ENCODE measurements at places on chromosomes 16 and 17.

DNA sequence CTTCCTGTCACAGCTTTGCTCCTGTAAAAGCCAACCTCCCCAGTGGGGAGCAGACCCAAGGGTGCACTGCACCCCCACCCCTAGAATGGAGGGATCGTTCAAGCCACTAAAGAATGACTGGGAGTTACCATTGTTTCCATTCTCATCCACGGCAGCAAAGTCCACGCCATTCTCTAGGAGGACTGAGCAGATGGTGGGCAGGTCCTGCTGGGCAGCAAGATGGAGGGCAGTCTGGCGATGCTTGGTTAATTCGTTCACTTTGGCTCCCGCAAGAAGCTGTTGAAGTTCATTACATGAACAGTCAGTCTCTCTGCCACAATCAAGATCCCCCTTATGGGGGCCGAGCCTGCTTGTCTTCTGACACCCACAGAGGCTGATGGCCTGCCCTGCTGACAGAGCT, 30.8 kb downstream of the CYB5D2 start:
- no peak for DNase-seq

GRCh38 chr16:47055136-47055885, 81.8 kb upstream of the DNAJA2 start:
- no peak for DNase-seq

DNA sequence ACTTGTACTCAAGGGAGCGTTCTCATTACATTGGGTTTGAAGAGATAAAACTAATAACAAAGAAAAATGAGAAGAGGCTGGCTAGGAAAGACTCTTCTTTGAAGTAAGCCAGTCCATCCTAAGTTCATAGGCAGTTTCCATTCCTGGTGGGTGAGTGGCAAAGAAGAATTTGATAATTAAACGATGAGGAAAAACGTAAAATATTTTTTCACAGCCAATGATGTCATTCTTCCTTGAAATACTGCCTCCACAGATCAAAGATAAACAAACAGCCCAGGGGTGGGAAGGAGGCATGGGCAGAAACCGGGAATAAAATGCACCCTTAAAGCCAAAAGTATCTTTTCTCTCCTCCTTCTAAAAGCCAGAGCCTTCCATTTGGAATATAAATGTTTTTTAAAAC, 346.6 kb downstream of the PMP22 start:
- DNase-seq, result no peak

GRCh38 chr16:81158964-81159363, 62.8 kb upstream of the GCSH start:
- no peak for DNase-seq

- peak; percentile 89 for DNase-seq
Observed at GRCh38 chr17:77444984-77445759, 304.4 kb downstream of the SEC14L1 start.

GRCh38 chr16:81715358-81716196, 63.5 kb upstream of the PLCG2 start:
- no peak for DNase-seq

GRCh38 chr17:67281743-67282142, 36.7 kb upstream of the HELZ start:
- DNase-seq, result no peak

- peak; percentile 52 for DNase-seq
Observed at GRCh38 chr16:10266809-10267208, 84.6 kb upstream of the GRIN2A start.

- no peak for DNase-seq
Observed at GRCh38 chr16:20720251-20720650, 21.4 kb downstream of the THUMPD1 start.

- DNase-seq, result peak; percentile 30
Observed at GRCh38 chr16:31333686-31334649, 21.0 kb upstream of the ITGAX start.

- no peak for DNase-seq
Observed at GRCh38 chr16:60771138-60771537, 1265.1 kb downstream of the CDH8 start.

DNA sequence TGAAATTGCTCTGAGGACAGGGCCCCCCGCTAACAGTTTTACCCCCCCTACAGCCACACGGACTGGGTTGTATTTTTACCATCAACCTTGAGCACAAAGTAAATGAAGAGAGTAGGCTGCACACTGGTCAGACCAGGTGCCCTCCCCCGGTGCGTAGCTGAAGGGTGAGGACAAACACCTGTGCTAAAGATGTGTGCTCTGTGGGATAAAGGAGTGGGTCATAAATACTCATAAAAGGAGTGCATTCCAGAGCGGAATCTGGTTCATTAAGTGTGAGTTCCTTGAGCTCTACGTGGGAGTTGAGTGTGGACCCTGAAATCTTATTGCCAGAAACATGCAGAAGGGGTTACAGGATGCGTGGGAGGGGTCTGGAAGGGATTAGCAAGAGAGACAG, 217.0 kb downstream of the CCDC182 start:
- DNase-seq, result no peak

DNA sequence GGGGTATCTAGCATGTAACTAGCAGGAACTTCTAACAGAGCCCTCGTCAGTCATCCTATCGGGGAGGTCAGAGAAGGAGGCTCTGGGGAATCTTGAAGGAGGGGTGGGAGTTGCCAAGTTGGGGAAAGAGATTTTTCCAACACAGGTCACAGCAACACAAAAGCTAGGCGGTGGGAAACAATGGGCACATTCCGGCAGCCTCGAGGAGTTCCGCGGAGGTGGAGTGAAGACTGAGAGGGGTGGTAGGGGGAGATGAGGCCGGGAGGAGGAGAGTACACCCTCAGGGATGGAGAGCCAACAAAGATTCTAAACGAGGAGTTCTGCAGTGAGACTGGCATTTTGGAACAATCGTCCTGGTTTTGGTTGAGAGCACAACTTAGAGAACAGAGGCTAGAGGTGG, 13.5 kb upstream of the CALB2 start:
- no peak for DNase-seq

- DNase-seq, result no peak
Observed at GRCh38 chr17:62101090-62101489, 36.0 kb upstream of the MED13 start.

DNA sequence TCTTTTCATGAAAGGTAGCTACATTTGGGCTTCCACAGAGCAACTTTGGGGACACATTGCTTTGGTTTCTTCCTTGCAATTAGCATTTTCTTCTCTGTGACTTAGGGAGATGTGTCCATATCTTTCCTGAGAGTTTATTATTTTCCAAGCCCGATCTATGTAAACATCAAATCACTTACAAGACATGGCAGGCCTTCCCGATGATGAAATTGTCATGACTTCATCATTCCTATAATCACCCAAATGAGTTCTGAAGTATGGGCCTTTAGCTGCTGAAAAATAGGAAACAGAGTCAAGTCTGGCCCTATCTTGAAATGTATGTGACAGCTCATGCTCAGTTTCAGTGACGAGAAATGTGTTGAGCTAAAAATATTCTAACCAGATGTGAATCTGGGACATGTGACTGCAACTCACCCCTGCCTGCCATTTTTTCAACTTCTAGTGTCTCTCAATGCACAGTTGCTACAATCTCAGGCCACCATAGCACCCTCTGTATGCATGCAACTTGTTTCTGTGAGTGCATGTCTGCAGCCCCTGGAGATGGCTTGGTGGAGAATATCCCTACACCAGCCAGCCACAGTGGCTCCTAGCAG, 199.6 kb upstream of the MAF start:
- no peak for DNase-seq

DNA sequence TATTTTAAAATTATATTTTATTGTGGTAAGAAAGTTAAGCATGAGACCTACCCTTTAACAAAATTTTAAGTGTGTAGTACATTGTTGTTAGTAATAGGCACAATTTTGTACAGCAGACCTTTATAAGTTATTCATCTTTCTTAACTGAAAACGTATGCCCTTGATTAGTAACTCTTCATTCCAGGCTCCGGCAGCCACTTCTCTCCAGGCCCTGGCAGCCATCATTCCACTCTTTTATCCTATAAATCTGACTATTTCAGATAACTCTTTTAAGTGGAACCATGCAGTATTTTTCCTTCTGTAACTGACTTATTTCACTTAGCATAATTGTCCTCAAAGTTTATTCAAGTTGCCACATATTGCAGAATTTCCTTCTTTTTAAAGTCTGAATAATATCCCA, 348.2 kb downstream of the CDH11 start:
- no peak for DNase-seq

- no peak for DNase-seq
Observed at GRCh38 chr16:23008041-23008440, 141.2 kb downstream of the USP31 start.

GRCh38 chr16:4315186-4316107, at the start of gene GLIS2:
Gene GLIS2 (plus strand): TSS chr16:4316067. CDS start chr16:4332281, 16,214 bp downstream.
- DNase-seq, result peak; percentile 34

DNA sequence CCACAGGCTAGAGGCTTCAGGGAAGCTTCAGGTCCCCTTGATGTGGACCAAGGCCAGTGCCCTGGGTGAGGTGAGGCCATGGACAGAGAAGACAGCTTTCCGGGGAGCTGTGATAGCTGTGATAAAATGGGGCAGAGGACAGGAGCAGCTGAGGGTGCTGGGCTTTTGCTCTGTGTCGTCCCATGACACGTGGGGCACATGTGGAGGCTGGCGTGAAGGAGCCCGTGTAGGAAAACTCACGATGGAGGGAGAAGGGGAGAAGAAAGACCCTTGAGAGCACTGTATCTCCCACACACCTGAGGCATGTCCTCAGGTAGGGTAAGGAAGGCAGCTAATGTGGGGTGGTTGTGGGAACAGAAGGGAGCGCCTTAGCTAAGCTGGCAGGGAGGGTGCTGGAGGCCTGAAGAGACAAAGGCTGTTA, 21.3 kb downstream of the B9D1 start:
- no peak for DNase-seq

DNA sequence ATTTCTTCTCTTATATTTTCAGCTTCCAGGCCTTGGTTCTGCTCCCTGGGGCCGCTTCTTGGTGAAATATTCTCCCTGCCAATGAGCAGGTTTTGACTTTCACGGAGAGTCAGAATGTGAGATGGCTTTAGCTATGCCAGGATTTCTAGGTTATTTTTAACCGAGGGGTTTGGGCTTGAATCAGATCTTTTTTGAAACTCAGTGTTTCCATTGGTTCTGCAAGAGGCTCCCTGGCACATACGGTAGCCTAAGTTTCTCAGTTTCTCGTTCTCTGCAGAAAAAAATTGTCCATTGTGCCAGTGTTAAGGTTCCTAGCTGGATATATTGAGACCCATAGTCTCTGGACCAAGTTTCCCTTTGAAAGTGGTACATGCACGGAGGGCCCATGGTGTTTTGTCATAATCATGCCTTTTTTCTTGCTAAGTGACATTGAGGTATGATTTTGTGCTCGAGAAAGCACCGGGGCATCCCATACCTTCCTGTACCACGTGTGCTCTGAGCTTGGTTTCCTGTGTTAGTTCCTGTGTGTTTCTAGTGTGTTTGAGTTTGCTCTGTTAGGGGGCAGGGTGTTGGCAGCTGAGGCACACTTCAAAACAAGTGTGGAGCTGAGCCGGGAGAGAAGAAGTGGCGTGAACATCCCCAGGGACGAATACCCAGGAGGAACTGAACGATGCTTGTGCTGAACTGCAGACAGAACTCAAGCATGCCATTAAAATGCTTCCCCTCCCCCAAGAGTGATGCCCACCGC, 127.2 kb downstream of the HS3ST3B1 start:
- DNase-seq, result peak; percentile 52

- DNase-seq, result no peak
Observed at GRCh38 chr16:13919330-13919682, 648 bp upstream of the ERCC4 start.

DNA sequence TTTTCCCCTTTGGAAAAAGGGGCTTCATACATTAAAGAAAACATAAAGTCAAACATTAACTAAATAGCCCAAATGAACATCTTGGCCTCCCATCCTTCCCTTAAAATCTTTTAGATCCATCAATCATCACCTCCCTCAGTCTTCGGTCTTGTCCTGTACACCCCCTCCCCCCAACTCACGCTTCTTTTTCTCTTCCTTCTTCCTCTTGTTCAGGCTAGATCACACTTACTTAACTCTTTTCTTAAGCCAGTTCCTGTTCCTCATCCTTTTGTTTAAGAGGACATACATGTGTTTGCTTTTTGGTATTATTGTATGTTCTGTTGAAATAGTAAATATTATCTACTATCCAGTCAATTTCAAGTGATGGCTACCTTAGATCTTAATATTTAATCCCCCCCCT, 5.5 kb downstream of the MFSD6L start:
- no peak for DNase-seq

DNA sequence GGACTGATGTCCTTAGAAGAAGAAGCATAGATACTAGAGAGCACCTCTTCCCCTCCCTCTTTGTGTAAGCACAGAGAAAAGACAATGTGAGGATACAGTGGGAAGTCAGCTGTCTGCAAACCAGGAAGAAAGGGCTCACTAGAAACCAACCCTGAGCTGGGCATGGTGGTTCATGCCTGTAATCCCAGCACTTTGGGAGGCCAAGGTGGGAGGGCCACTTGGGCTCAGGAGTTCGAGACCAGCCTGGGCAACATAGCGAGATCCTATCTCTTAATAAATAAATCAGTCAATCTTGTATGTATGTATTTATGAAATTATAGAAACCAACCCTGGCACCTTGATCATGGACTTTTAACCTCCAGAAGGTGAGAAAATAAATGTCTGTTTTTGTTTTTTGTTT, 118.3 kb downstream of the NPIPB5 start:
- no peak for DNase-seq

GRCh38 chr16:30533748-30534367, 800 bp downstream of the ZNF747 start:
- peak; percentile 40 for DNase-seq

- no peak for DNase-seq
Observed at GRCh38 chr17:40499551-40500189, 1.8 kb downstream of the TNS4 start.

DNA sequence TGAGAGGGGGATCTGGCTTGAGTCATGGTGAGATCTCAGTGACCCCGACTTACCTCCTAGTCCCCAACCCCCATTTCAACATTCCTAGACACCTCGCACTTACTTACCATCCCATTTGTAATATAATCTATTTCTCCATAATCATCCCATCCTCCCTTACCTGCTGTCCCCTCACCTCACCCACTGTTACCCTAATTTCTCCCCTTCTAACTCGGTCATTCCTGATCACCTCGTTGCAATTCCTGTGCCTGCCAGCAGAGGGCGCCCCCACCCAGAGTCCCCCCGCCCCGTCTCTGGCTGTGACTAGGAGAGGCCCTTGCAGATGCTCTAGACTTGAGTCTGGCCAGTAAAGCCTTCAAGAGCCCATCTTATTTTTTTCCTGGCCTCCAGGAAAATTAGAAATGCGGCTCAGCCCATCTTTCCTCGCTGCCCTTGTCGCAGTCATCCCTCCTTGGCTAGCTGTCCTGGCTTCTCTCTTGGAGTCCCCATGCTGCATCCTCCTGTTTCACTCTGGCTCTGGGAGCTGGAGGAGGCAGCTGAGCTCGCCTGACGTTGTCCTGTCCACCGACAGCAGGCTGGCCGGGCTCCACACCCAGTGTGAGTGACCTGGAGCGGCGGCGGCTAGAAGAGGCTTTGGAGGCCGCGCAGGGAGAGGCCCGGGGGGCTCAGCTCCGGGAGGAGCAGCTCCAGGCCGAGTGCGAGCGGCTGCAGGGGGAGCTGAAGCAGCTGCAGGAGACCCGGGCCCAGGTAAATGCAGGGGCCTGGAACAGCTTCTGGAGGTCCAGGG, 5.0 kb downstream of the TBKBP1 start:
- DNase-seq, result peak; percentile 88

GRCh38 chr16:56363181-56363716, 62.1 kb downstream of the AMFR start:
- no peak for DNase-seq

Measured in stimulated activated CD4-positive, alpha-beta T cell treated with anti-CD3 and anti-CD28 coated beads, Interleukin-15, amount 100 ng/mL, for 24 hours (primary cell).